ENCODE measurements at places on chromosomes 5 and 9. TPM values are rescaled to one million over a fixed set of nuclear protein-coding genes. Genes with fewer than 3 reads are reported as not detected.

- DNase-seq = no peak
Measured at GRCh38 chr9:93955111-93955980, at the start of gene BARX1. Gene BARX1, minus strand, starts transcription at chr9:93955355. Its CDS starts 209 bp downstream, at chr9:93955146.

The MEGF9 gene
- polyA plus RNA-seq = 11.8 TPM

The CREBRF gene
- polyA plus RNA-seq = 21.2 TPM

The GZMA gene
- 3.5 TPM for polyA plus RNA-seq

- no peak for DNase-seq
Measured at GRCh38 chr5:170108266-170108785, 2.6 kb downstream of the FOXI1 start.

DNA sequence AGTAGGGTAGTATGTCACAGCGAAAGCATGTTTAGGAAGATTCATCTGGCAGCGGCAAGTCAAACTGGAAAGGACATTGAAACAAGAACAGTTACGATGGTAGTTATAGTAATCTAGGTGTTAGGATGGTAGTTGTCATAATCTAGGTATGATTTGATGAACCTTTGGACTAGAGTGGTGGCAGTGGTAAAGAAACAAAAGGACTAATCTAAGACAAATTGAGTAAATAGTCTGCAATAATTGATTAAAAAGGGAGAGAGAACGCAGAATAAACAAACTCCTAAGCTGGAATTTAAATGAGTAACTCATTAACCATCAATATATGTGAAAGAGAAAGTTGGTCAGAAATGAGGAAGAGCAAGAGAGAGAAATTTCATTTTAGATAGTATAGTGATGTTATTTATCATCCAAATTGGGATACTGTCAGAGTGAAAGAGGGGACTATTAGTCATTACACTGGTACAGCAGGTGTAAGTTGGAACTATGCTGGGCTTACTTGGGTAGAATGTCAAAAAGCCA is 56.8 kb downstream of the MTREX start:
- DNase-seq = no peak

DNA sequence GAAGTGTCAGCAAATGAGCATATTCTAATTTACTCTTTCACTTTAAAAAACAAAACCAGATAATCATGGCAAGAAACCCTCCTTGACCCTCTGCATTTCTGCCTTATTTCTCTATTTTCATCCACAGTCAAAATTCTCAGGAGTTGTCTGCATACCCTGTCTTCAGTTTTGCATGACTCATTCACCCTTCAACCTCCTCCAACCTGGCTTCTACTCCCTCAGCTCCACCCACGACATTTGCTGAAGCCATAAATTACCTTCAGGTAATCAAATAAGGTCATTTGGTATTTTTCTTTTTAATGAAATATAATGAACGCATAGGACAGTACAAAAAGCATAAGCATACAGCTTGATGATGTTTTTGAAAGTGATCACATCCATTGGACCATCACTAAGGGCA is 27.8 kb upstream of the SH3GL2 start:
- no peak for DNase-seq

DNA sequence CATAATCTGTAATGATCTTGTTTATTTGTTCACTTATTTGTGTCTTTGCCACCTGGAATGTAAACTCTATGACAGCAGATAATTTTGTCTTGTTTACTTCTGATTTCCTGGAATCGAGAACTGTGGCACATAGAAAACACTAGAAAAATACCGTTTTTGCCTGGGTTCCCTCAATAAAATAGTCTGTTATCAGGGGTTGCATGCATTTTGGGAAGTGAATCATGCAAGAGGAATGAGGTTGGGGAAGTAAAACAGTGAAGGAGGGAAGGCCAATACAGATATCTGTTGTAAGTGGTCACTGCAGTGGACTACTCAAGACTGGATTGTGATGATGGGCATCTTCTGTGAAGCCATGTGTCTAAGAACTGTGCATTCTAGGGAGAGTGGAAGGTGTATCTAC is 45.2 kb upstream of the IL6ST start:
- DNase-seq = no peak

The PALM2AKAP2 gene
- 17.7 TPM for polyA plus RNA-seq

- DNase-seq = no peak
Measured at GRCh38 chr5:176748967-176749935, 61.1 kb upstream of the UNC5A start.

DNA sequence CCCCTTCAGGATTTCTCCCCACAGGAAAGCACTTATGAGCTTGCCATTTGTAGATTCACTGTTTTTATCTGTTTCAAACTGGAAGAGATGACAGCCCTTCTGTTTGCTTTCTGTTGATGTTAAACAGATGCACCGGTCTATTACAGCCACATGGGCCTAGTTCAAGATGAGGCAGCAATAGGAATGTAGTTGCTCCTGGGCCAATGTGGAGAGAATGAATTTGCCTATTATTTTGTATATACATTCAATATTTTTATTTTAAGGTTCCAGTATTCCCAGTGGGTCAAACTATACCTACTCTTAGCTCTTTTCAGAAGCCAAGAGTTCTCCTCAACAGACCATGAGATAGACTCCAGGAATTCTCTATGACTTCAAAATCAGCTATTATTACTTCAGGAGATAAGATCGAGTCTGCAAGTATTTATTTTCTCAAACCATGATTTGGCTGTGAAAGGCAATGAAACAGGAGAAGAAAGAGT is 461.6 kb downstream of the RASEF start:
- DNase-seq = no peak

- DNase-seq = no peak
Measured at GRCh38 chr9:83754383-83754977, 46.7 kb upstream of the UBQLN1 start.

- DNase-seq = no peak
Measured at GRCh38 chr5:59917121-59917520, 23.6 kb upstream of the PDE4D start.

DNA sequence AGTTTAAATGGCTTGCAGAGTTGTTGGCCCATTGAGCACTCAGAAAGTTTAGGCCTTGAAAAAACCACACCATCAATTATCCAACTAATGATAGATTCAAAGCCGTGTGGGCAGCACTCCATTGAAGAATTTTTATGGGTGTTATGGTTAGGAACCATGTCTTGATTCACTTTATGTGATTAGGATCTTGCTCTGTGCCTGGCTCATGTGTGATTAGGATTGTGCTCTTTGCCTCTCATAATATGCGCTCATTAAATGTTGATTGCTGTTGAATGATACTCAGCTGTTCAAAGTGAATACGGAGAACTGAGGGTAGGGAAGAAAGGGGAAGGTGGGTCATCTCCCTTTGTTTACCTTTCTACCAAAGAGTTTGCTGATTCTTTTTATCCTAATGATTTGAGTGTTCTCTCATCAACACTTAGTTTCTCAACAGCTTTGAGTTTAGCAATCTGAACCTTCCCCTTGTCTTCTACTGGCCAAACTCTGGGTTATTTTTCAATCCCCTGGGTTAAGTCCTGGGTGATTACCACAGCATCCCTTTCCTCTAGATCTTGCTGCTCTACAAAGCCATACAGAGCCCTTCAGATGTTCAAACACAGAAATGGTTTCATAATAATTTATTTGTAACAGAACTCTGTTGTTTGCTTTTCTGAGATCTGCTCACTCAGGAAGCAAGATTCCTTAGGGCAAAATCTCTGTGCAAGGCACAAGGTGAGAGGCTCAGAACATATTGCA is 668.8 kb upstream of the RGMB start:
- DNase-seq = no peak

- DNase-seq = no peak
Measured at GRCh38 chr9:95592931-95593330, 76.2 kb upstream of the PTCH1 start.

- DNase-seq = no peak
Measured at GRCh38 chr9:36162211-36162738, 6.9 kb upstream of the CCIN start.

The CDHR2 gene
- polyA plus RNA-seq = 0.60 TPM

DNA sequence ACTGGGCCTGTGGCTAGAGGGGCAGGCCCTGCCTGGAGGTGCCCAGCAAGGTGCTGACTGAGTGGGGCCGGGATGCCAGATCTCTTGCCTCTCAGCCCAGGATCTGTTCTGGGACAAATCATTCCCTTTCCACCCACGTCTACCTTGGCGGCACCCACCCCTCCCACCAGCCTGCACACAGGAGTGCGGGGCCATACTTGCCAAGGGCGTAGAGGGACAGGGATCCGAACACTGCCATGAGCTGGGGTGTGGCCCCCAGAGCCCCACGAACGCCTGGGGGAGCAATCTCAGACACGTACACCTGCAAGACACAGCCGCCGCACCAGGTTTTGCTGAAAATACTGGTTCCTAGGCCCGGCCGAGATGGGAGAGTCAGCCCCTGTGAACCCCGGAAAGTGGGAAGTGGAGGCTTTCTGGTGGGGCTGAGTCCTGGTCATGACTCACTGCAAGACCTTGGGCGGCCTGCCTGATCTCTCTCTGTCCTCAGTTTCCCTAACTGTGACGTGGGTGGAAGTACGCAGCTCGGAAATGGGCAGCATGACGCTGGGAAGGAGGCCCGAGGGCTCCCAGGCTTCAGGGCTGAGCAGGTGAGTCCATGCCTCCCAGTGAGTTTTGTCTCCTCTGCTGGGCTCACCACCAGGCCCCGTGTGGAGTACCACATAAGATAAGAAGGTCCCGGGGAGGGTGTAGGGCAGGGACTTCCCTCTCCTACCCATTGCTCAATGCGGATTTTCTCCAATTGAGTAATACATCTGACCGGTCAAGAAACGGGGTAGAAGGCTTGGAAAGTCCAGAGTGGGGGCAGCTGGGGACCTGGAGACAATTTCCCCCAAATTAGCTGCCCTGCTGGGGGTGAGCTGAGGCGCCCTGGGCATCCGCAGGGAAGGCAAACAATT is 2.6 kb downstream of the SLC2A6 start:
- DNase-seq = no peak

- DNase-seq = no peak
Measured at GRCh38 chr9:95090871-95091577, 226.5 kb downstream of the FANCC start.

DNA sequence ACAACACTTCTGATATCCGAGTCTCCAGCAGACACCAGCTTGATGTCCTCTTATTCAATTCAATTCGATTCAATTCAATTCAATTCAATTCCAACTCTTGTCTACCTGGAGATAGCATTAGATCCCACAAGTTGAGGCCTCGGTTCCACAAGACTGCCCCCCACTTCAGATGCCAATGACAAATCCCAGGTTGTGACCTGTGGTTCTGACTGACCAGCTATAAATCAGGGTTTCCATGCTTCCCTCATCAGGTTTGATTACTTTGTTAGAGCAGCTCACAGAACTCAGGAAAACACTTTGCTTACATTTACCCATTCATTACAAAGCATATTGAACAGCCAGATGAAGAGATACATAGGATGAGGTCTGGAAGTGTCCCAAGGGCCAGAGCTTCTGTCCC is 82.6 kb downstream of the ALDH7A1 start:
- DNase-seq = no peak

The GLDC gene
- polyA plus RNA-seq = 2.3 TPM

GRCh38 chr9:16555802-16556201 is 314.7 kb downstream of the BNC2 start:
- no peak for DNase-seq

DNA sequence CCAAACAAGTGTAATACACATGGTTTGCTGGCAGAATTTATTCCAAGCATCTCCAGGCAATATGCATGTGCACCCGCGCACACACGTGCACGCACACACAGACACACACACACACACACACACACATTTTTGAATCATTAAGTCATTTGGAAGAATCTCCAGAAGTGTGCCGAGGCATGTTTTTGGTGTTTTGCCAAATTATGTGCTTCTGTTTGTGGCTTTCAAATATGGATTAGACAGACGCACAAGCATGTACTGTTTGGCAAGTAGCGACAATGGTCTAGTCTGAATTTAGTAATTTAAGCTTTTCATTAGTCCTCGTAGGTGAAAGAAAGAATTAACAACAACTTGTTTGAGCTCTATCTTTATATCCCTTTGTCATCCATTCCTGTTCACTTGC is 36.7 kb downstream of the NFIB start:
- DNase-seq = no peak

DNA sequence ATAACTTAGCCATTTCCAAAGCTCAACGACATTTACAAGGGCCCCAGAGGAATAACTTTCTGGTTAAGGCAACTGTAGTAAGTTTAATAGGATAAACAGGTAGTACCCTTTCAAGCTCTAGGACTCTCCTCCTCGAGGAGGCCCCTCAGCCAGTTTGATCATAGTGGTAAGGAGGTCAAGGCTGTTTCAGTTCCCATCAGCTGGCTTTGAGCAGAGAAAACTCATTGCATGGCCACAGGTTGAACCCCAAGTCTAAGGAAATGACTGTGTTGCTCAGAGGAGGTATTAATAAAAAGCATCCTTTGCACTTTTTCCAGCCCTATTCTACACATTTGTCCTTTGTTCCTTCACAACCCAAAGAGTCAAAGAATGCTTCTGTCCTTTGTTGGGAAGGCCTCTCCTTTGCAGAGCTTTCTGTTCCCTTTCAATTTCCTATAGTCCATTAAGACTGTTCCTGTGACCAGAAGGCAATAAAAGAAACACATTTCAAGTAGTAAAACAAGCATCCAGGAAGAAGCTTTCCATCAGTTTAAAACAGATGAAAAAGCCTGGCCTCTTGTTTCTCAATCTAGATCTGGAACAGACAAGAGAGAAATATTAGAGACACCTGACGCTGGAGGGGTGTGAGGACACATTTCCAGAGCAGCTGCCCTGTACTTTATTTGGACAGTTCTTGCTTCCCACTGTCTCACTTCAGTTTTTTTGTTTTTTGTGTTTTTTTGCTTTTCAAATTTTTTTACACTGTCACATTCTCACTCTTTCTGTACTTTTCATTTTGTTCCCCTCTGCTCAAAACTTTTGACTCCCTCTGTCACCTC is 54.1 kb downstream of the PRRC1 start:
- DNase-seq = no peak

Measured in right lung (tissue), 10 donors.